ENCODE measurements at places on chromosomes 4 and X.

DNA sequence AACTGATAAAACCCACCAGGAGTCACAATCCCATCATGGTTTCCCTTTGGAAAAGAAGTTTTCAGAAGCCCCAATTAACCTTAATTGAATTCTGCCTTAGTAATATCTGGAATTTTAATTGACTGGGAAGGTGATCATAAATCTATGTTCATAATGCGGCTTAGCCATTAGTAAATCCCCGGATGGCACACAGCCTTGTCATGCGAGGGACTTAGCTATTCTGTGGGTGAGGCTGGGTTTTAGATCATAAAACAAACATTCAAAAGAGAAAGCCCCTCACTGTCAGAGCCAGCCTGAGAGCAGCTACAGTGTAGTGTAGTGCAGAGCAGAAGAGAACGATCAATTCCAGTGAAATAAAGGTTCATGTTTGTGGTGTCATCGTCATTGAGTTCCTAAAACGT is 124.0 kb upstream of the NOCT start:
- peak; percentile 66 for DNase-seq

DNA sequence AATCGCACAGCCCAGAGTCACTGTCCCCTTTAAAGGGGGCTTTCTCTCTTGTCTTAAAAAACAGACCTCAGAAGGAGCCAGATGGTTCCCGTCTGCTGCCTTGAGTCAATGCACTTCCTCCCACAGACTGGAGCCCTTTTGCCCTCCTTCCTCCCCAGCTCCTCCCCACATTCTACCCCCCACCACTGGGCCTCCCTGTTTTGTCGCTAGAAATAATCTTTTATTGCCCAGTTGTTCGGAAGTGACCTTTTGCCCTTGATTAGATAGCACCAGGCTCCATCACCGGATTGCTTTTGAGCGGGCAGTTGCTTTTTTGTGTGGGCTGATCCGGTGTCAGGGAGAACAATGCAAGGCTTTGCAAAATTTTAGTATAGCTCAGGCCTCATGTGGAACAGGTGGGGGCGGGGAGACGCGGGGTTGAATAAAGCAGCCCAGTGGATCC is 47.7 kb downstream of the SPRY1 start:
- DNase-seq, result no peak

- DNase-seq, result no peak
Observed at GRCh38 chrX:129040124-129040523, 483.2 kb downstream of the SMARCA1 start.

- no peak for DNase-seq
Observed at GRCh38 chr4:168942985-168943384, 67.1 kb downstream of the CBR4 start.

GRCh38 chr4:99061048-99061700 is 27.4 kb downstream of the ADH5 start:
- DNase-seq, result no peak

- DNase-seq, result no peak
Observed at GRCh38 chr4:173517781-173518424, 12.1 kb downstream of the HAND2 start.

GRCh38 chrX:103464072-103464773 is 55.1 kb downstream of the RAB40A start:
- no peak for DNase-seq

DNA sequence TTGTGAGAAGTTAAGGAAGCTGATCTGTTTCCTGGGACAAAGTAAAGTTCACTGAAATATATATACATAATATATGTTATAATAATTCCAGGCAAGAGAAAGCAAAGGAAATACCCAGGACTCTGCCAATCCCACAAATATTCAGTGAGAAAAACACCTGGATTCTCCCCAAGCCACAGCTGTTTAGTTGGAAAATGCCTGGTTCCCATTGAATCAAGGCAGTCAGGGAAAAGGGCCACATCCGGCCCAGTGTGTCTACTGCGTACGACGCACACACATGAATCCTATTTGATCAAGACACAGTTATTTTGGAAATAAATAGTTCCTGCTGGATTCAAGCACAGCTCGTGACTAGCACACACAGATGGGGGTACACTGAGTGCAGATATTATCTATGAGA is 6.3 kb upstream of the DCHS2 start:
- DNase-seq, result no peak

GRCh38 chr4:180336494-180337090 is 1906.6 kb upstream of the TENM3 start:
- no peak for DNase-seq

DNA sequence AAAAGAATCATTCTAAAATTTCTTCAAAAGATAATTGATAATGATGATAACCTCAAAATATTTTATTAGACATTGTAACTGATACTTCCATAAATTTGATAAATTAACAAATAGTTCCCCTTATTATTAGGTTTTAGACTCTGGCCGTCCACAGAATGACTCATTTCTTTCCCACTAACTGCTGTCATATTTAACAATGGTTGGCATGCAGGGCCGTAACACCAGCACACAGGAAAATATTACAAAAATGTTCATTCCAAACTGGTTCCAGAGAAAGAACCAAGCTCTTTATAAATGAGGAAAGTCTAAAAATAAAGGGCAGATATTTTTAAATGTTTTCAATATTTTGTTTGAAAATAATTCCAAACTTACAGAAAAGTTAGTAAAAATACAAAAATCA is 28.2 kb downstream of the WDFY3 start:
- no peak for DNase-seq

- no peak for DNase-seq
Observed at GRCh38 chrX:123454712-123455431, 270.8 kb downstream of the GRIA3 start.

GRCh38 chr4:47863486-47863885 is 25.6 kb upstream of the CORIN start:
- no peak for DNase-seq

DNA sequence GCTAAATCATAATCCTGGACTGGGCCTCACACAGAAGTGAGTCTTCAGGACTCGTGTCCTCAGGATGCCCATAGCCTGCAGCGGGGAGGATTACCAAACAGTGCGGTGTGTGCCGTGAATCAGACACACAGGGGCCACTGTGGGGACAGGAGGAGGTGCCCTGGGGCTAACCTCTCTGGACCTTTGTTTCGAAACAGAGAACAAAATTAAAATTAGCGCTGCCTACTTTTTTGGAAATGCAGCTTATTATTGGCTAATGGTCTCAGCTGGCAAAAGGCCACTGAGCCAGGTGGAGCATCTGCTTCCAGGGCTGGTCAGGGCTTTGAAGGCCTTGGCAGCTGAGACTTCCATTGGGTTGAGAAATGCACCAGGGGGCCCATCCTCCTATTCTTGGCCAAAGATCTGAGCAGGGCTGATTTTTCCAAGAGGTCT is 236.2 kb downstream of the EVC2 start:
- DNase-seq, result no peak

- no peak for DNase-seq
Observed at GRCh38 chr4:79650217-79650616, 242.2 kb upstream of the GK2 start.

DNA sequence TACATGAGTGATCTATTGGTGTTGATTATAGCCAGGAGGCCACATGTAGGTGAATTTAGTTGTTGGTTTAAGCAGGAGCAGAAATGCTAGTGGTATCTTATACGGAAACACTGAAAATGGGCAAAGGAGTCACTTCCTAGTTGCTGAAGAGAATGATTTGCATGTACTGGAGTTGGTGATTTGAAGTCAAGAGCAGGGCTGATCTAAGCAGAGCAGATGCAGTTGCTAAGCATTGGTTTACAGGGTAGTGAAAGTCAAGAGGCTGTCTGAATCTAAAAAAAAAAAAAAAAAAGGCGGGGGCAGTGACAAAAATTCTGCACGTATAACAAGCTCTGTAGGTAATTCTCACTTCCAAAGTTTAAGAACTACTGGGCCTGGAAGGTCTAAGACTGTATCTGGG is 90.4 kb upstream of the HPRT1 start:
- no peak for DNase-seq

- DNase-seq, result no peak
Observed at GRCh38 chr4:104531390-104531789, 36.7 kb upstream of the CXXC4 start.

DNA sequence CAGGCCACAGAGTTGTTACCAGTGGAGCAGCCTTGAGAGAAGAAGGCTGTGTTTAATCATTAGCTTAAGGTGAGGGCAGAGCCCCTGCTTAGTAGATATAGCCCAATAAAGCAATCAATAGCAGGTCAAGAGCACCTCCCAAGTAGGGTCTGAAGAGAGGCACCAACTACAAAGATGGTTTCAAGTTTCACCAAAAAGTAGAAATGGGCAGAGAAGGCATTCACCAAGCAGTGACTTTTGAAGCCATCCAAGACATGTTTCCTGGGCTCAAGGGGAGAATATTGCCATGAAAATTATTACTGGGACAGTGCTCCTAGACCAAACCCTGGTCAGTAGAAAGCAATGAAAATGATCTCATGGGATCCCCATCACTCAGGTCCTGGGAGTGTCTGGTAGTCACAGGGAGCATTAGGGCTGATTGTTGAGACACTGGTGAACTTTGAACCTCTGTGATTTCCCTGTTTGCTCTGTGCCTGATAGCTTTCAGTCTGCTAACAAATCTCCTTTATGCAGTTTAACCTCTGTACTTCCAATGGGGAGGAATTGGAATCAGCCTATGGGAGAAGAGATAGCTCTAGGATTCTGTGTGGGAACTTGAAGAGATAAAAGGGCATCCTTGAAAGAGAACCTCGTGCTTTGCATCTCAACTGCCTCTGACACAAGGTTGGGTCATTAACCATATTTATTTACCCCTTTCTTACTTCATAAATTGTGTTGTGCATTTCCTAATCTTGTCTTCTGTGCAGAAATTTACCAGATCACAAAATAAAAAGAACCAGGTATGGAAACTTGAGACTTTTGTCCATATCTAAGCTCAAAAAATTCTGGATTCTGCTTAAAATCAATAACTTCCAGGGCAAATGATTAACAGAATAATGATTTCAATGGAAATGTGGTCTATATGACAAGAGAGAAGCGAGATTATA is 9.3 kb upstream of the OTC start:
- DNase-seq, result no peak

DNA sequence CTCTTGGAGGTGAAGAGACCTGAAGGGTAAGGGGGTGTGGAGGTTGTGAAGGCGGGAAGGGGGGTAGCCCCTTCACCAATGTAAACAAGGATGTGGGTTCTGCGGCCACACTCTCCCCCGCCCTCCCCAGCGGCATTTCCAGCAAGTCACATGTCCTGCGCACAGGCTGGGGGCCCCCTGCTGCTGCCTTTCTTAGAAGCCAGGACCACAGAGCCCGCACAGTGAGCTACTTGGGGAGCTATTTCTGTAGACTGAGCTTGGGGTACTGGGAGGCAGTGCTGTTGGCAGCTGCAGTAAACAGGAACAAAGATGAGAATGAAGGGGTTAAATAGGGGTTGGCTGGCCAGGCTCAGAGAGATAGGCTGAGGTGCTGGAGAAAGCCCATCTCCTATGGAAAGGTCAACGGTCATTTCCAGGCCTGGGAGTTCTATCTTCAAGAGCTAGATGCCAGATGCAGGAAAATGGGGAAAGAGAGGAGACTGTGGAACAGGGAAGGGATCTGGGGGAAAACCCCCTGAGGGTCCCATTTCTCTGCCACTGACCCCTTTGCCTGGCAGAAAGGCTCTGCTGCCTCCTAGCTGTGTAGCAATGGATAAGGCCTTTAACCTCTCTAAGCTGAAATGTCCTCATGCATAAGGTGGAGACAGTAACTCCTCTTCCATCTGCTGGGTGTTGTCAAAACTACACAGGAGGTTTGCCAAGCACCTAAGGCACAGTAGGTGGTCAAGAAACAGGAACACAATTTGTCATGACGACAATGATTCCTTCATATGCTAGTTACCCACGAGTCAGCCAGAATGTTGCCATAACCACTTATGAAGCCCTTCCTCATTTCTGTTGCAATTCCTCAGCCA is 18.5 kb upstream of the PIM2 start:
- DNase-seq, result no peak

DNA sequence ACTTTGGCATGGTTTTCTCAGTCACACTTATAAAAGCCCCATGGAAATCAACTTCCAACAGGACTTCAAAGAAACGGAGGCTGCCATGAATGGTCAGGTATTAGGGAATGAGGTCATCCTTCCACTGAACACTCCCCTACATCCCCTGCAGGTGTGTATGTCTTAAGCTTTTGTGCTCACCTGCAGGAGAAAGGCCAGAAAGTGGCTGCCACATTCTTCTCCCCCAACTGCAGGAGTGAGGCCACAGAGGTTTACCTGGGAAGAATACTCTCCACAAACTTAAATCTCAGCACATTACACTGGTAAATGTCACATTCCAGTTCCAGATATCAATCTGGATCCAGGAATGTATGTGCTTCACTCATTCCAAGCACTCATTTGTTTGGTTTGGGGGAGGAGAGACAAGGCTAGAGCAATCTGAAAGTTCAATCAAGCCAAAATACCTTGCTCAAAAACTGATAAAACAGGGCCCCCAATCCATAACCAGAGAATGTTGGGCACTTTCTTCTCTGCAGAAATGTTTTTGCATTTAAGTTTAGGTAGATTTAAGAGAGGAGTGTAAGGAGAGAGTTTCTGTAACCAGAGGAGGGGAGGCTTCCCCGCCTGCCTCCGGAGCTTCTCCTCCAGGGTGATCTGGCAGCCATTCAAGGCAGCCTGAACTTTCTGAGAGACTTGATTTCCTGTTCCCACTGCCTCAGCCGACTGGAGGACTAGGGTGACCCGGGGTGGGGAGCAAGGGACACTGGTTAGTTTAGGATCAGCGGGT is 15.4 kb downstream of the FAM9C start:
- DNase-seq, result no peak

DNA sequence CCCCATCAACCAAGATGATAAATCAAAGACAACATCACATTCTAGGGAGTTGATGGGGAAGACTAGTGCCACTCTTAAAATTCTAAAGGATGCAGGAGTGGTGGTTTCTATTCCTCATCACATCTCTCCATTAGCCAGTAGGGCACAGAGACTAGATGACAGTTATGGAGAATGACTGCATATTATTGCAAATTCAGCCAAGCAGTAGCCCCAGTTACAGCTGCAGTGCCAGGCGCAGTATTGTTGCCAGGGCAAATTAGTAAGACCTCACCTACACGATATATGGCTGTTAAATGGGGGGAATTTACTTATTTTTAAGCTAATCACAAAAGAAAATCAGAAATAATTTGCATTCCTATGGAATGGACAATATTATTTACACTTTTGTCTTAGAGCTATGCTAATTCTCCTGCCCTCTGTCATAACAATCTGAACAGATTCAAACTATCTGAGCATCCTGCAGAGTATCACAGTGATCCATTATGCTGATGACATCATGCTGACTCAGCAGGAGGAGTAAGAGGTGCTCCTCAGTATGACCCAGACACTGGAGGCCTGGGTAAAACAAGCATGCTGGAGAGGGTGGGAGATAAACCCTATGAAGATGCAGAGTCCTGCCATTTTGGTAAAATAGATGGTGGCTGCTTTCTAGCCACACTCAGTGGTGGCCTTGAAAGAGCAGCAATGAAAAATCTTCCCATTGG is 24.7 kb downstream of the ETNPPL start:
- DNase-seq, result no peak

DNA sequence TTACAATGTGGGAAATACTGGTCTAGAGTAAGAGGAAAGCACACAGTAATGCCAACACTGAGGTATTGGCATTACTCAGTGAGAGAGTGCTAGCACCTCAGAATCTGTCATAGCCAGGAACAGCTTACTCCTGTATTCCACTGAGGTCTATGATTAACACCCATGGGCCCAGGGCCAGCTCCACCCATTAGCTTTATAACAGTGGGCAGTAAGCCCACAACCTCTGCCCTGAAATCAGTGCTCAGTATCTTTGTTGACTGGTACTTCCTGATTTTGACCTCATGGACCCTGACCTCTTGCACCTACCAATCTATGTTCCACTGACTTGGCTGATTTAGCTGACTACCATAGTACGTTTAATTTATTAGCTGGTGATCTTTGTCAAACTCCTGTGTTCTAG is 56.1 kb downstream of the LANCL3 start:
- DNase-seq, result no peak
